Stimulated activated CD4-positive, alpha-beta T cell treated with anti-CD3 and anti-CD28 coated beads, Interleukin-15, amount 100 ng/mL, for 48 hours (primary cell): ENCODE measurements at places on chromosomes 3 and 15.

DNA sequence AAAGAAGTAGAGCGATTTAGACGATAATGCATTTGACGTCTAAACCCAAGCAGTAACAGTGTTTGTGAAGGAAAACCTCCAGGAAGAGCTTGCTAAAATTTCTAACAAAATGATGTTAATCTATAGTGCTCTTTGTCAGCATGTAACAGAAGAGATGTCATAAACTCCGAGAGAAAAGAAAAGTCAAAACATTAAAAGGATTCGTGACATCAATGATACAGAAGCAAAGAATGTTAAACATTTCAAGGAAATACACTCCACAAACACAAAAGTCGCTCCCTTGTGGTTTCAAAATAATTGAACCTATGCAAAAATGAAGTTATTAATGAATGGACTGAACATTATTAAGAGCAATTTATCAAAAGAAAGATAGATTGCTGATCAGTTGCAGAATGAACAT is 27.9 kb downstream of the AADAC start:
- no peak for DNase-seq

DNA sequence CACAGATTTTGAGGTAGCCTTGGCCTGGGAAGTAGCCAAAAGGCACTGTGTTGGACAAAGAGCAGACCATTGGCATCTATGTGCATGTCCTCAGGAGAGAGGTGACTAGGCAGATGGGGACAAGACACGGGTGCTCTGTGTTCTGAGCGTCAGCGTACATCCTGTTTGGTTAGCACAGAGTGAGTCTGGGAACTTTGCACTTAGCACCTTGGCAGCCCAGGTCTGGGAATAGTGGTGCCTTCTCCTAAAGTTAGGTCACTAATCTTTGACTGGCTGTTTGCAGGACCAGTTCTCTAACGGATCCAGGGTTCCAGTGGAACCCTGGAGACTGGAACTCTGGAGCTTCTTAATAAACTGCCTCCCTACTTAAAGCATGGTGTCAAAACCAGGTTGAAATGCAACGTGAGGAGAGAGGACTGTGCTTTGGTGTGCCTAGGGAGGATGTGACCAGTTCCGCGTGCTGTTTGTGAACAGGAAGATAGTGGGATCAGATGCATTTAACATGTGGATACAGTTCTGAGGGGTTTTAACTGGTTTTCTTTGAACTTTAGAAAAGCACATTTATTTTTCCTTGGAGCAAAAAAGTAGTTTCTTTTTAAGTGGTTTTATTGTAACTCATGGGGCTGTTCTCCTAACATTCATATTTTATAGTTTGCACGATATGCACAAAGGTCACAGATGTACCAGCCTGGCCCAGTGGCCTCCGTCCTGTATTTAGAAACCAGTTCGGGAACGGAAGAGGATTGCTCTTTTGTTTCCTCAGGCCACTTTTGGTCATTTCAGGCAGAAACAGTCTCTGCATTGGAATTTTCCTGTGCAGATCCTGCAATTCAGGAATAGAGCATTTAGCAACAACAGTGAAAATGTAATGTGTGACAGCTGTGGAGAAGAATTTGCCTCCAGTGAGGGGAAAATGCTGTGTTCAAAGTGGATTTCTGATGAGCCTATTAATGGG is 48.8 kb downstream of the ABHD2 start:
- no peak for DNase-seq

GRCh38 chr3:11300970-11301369 is 28.8 kb downstream of the ATG7 start:
- DNase-seq = no peak

GRCh38 chr3:62500556-62501288 is 127.4 kb upstream of the FEZF2 start:
- DNase-seq = no peak

DNA sequence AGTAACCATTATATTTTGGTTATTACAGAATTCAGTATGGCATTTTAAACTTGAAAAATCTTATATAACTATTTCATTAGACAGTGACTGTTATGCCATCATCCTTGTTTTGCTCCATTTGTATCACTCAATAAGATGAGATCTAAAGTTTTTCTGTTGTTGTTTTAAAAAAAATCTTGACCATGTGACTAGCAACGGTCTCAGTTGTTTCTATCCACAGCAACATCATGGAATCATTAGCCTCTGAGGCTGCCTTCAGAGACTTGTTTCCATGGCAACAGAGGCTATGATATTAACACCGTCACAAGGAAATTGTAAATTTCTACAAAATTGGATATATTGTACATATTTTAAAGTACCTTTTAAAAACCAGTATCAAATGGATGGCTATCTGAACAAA is 129.8 kb downstream of the DLG1 start:
- DNase-seq = no peak

GRCh38 chr3:14617508-14618023 is 34.0 kb upstream of the CCDC174 start:
- DNase-seq = no peak

DNA sequence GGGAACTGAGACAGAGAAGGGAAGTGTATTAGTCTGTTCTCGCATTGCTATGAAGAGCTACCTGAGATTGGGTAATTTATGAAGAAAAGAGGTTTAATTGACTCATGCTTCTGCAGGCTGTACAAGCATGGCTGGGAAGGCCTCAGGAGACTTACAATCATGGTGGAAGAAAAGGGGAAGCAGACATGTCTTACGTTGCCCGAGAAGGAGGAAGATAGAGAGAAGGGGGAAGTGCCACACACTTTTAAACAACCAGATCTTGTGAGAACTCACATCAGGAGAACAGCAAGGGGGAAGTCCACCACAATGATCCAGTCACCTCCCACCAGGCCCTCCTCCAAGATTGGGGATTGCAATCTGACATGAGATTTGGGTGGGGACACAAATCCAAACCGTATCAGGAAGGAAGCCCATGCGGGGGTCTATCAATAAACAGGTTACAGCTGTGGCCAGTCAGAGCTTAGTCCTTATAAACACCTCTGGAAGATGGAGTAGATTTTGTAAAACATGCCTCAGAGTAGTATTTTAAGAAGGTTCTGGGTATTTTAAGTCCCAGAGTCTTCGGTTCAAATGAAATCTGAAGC is 153.9 kb downstream of the GHSR start:
- DNase-seq = no peak

DNA sequence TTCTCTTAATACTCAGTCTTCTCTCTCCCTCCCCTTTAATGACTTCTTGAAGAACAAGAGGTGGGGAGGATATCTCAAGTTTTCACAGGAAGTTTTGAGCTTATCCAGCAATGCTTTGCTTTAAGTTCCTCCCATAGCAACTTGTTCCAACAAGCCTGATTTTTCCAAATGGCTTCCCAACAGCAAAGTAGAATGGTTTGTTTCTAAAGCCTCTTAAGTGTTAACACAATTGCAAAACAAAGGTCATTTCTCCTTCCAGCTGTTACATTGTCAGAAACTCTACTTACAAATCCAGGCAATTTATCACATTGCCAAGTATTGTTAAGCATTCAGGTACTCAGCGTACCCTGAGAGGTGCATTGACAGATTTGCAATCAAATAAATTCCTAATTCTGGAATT is 6.8 kb upstream of the ZNF770 start:
- DNase-seq = no peak

- DNase-seq = no peak
Measured at GRCh38 chr15:66788024-66788423, 86.0 kb downstream of the SMAD6 start.

DNA sequence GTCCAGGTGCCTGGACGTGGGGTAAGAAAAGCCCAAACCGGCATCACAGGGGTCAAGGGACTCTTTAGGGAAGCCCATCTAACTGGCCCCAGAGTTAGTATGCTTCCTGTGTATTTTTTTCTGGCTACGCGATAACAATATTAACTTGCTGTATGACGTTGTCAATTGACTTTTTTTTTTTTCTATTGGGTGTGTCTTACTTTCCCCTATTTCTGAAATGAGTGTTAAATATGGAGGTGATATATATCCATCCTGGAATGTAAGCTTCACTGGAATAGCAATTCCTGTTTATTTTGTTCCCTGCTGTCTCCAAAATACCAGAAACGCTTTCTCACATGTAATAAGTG is 598 bp upstream of the GMNC start:
- DNase-seq = no peak

- DNase-seq = no peak
Measured at GRCh38 chr3:154729741-154730140, 299.8 kb upstream of the GPR149 start.

GRCh38 chr3:15936312-15936711 is 138.5 kb upstream of the ANKRD28 start:
- DNase-seq = no peak

DNA sequence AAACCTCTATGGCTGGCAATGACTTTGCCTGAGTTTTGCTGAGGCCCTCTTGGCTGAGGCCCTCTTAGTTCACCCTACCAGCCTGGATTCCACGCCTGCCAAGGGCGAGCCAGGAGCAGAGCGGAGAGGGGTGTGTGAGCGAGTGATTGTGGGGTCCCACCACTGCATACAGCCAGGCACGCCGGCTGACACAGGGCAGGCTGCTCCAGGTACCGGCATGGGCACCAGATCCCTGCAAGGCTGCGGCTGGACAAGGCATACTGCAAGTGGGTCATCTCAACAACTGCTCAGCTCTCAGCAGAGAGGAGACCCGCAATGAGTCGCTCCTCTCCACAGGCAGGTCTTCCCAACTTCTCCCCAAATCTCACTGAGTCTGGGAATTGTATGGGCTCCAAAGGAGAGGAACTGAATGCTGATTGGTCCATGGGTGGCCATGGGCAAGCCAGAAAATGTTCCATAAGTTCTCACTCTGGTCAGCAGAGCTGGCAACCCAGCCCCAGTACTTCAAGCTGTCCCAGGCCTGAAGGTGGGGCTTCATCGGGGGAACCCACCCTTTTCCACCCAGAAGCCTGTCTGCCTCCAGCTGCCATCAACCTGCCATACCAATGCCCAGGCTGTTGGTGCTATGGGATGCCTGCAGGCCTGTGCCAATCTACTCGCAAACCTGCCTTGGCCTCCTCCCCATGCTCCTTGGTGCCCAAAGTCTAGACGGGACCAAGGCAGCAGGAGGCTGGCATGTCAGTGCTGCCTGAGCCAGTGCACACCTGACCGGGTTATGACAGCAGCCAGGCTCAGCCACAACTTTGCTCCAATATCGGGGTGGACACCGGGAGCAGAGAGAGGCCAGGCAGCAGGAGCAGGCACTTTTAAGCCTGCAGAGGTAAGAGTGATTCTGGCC is 1273.6 kb upstream of the GBE1 start:
- DNase-seq = no peak

DNA sequence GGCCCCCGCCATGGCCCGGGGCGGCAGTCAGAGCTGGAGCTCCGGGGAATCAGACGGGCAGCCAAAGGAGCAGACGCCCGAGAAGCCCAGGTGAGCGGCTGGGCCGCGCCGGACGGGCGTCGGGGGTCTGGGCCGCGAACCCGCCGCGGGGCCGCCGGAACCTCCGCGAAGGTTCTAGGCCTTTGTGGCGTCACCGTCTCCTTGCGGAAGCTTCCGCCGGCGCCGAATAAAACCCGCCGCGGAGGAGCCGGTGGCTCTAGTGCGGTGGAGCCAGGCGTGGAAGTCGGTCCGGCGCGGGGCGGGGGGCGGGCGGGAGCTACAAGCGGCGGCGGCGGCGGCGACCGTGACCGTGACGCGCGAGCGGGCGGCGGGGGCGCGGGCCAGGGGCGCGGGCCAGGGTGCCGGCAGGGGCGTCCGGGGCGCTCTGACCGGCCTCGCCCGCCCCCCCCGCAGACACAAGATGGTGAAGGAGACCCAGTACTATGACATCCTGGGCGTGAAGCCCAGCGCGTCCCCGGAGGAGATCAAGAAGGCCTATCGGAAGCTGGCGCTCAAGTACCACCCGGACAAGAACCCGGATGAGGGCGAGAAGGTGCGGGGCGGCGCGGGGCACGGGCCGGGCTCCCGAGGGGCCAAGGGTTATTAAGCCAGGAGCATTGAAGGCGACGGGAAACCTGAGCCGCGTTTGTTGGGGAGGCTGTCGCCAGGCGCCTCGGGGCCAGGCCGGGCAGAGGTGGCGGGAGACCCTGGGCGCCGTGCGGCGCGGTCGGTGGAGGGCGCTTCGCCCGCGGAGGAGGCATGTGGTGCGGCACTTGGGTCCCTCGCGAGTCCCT is at the start of gene DNAJA4:
TSS of gene DNAJA4 (plus strand) at position 259 of the 833 bp plus-strand sequence. CDS start at position 461, 202 bp downstream.
- peak; percentile 36 for DNase-seq

DNA sequence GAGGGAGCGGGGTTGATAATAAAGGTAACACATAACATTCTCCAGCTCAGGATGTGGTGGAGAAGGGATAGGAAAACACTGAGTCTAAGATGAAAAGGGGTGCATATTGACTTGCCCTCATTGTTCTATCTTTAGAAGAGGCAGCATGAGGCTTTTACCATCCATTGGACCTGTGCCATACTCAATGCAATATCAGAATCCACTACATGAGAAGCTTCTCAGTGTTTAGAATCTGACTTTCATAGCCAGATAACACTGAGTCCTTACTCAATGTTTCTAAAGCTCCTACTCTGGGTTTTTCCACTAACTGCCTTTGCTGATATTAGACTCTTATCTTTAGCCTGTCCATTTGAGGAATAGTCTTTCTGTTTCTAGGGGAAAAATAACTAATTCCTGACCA is 24.3 kb upstream of the GADL1 start:
- no peak for DNase-seq

- DNase-seq = no peak
Measured at GRCh38 chr3:120689395-120689794, 7.4 kb upstream of the HGD start.

DNA sequence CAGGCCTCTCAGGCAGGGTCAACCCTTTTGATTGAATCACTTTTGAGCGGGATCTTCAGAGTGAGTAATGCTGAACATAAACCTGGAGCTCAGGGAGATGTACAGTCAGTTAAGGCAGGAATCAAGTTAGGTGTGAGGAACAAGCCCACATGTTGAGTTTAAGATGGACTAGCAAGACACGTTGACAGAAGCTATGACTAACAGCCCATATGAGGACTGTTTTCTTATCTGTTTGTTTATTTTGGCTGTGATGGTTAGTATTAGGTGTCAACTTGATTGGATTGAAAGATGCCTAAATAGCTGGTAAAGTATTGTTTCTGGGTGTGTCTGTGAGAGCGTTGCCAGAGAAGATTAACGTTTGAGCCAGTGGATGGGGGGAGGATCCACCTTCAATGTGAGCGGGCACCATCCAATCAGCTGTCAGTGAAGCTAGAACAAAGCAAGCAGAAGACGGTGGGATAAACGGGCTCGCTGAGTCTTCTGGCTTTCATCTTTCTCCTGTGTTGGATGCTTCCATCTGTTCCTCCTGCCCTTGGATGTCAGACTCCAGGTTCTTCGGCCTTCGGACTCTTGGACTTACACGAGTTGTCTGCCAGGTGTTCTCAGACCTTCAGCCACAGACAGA is 232.3 kb upstream of the STAC start:
- DNase-seq = no peak

DNA sequence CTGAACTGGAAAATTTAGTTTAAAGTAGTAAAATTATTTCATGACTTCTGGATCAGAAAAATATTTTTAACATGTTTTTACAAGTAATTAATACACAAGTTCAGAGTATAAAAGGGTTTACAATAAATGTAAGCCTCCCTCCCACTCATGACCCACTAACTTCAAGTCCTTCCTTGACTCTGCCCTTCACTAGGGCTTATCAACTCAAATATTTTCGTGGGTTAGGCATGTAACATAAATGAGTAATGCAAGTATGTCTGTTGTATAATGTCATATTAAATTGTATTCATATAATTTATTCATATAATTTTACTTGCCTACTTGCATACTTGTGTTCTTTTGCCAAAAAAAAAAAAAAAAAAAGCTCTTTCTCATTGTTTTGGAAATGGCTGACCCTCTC is 3.4 kb upstream of the OPA1 start:
- DNase-seq = no peak
